Central memory CD4-positive, alpha-beta T cell (primary cell): ENCODE measurements at places on chromosomes 13 and 19.

- no peak for DNase-seq
Observed at GRCh38 chr13:110301083-110301482, 5.9 kb downstream of the COL4A1 start.

DNA sequence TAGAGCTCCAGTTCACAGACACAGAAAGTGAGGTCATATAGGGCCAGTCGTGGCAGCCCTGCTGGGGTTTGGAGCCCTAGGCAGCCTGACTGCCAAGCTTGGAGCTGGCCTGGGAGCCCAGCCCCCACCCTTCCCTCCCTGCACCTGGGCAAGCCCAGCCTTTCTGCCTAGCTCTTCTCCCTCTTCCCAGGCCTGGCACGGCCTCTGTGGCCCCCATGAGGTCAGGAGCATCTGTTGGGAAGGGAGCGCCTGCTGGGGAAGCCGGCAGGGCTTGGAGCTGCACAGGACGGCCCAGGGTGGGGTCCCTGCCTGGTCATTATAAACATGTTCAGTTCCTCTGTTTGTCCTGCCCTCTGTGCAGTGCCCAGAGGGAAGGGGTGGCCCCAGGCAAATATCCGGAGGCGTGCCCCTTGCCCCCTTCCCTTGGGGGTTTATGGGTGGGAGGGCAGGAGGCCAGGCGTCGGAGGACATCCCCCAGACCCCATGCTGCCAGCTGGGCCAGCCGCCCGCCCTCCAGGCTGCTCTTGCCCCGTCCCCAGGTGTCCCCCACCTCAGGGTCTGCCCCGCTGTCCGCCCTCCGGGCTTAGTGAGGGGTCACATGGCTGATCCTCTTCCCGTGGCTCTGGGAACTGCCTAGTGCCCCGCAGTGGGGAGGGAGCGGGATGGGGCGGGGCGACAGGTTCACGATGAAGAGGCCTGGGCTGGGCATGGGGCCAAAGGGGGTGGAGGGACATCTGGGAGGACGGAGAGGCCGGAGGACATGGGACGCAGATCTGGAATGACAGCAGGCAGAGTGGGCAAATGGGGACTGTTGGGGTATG is 30.0 kb upstream of the NCCRP1 start:
- DNase-seq: no peak

- peak; percentile 74 for DNase-seq
Observed at GRCh38 chr19:1213391-1214286, 8.1 kb downstream of the STK11 start.

GRCh38 chr13:82002710-82003109 is 1661.8 kb upstream of the SPRY2 start:
- no peak for DNase-seq

DNA sequence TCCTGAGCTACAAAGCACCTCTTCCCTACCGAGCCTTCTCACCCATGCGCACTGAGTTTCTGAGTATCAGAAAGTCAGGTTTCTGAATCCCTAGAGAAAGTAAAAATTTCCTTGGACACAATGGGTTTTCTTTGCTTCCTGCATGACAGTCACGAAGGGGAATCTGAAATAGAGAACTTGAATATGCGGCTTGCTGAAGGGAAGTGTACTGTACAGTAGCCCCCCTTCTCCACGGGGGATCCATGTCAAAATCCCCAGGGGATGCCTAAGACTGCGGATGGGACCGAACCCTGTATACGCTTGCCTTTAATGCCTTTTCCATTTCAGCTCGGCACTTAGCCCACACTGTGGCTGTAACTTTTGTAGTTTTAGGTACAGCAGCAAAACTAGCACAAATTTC is 107.9 kb downstream of the GGACT start:
- DNase-seq: no peak

DNA sequence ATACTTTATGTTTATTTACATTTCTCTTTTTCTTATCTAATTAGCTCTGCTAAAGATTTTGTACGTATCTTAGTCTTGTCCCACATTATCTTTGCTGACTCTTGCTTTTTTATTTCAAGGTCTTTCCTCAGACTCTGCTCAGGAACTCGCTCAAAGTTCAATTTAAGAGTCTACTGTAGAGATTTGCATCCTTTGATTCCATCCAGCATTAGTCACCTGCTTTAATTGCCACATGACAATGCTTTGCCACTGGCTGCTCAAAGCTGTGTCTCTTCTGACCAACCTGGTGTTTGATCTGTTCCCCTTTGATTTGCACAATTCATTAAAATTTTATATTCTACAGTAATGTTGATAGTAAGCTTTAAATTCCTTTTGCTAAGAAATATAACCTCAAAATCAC is 157.9 kb upstream of the FREM2 start:
- DNase-seq: no peak

DNA sequence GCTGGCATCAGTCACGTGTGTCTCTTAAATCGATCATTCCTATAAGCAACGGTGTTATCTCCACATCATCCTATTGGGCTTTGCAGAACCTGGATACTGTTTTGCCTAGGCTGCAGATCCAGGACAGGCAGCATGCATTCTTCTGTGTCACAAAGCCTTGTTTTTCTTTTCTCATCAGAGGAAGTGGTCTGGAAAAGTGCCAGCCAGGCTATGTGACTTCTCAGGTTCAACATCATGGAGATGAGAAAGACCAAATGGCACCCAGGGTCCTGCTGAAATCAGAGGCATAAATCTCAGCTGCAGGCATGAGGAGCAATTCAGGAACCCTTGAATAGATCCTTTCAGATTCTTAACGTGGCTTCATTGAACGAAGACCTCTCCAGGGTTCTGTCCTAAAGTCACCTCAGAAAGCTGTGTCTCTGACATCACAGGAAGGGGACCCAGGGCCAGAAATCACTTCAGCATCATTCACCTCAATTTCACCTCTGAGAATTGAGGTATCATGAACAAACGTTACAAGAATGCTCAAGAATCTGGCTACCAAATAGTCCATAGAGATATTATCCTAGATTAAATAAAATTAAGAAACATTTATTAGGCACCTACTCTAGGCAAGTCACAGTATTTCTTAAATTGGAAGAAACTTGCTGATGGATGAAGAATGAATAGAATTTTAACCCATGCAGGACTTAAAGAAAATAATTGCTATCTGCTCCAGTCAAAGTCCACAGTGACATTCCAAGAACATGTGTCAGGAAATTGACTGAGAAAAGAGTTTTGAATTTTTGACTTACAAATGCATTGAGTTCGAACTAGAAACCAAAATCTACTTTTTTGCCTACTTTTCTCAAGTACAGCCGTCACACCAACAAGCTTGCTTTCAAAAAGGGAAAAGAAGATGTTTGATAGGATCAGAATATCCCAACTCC is 124.1 kb downstream of the COG6 start:
- peak; percentile 56 for DNase-seq

DNA sequence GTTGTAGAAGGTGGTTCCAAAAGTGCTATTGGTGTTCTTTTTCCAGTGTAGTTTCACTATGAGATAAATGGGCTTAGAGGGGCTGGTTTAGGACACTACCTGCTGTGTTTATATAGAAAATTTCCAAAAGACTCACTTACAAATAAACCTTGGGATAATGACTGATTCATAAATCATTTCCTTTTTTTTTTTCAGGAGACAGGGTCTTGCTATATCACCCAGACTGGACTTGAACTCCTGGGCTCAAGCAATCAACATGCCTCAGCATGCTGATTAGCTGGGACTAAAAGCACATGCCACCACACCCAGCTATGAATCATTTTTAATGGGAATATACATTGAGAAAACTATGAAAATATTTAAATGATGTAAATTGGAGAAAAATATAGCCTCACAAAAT is 376.6 kb downstream of the PCDH9 start:
- no peak for DNase-seq

GRCh38 chr13:111281751-111282311 is 38.6 kb upstream of the TEX29 start:
- DNase-seq: no peak

DNA sequence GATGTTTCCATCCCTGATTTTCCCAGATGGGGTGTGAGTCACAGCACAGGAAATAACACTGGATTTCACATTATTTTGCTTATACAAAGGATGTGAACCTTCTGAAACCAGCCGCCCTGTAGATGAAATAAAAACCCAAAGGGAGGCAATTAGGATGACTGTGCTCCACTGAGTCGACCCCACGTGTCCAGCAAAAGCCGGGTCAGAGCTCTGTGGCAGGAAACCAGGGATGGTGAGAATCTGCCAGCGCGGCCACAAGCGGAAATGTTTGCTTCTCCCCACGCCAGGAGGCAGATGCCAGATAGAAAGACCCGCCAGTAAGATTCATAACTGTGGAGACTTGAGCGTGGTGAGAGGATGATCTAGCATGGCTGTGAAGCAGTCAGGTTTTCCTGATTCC is 764.4 kb downstream of the LIG4 start:
- no peak for DNase-seq

- DNase-seq: no peak
Observed at GRCh38 chr13:27229642-27230041, 21.7 kb upstream of the RPL21 start.

- DNase-seq: peak; percentile 54
Observed at GRCh38 chr13:40974460-40975407, 44.4 kb downstream of the ELF1 start.

DNA sequence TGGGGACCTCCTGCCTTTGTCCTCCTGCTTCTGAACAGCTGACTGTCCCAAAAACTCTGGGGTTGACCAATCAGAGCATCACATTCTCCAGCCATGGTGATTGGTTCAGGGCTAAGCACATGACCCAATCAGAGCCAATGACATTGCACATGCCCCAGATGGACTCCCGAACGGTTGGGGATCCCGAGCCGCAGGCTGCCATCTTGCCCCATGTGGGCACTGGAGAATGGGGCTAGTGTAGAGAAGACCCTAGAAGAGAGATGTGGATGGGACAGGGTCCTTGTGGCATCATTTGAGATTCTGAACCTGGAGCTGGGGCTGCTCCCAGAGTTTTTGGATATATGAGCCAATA is 31.3 kb upstream of the PEPD start:
- no peak for DNase-seq

- no peak for DNase-seq
Observed at GRCh38 chr13:50735071-50735470, 108.4 kb downstream of the DLEU7 start.

GRCh38 chr19:55277494-55277893 is 2.4 kb downstream of the HSPBP1 start:
- no peak for DNase-seq

DNA sequence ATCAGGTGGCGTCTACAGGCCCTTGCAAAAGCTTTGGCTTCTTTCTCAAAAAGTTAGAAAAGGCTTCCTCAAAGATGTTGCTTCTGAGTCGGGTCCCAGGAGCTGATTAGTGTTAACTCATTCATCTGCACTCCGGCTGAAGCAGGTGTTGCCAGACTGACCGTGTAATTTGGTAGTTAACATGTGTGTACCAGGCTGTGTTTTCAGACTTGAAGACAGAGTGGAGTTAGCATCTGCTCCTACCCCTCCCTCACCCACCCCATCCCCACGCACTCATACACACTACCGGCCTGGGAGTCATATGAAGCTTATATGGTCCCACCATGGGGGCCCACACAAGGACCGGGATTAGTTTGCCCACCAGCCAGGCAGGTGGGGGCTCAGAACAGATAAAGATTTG is 111.5 kb downstream of the DNAJC15 start:
- no peak for DNase-seq

DNA sequence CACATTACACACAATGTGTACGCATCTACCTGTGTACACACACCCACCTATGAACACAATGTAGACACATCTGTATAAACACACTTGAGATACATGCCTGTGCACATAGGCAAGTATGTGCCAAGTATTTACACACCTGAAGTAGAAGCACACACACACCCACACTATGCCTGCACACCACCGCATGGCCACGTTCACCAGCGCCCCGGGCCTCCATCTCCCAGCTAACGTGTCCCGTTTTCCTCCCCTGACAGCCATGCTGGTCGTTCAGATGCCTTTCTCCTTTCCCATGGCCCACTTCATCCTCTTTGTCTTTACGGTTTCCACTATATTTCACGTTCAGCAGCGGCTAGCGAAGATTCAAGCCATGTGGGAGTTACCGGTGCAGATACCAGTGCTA is 6.9 kb downstream of the FUT2 start:
- DNase-seq: no peak

DNA sequence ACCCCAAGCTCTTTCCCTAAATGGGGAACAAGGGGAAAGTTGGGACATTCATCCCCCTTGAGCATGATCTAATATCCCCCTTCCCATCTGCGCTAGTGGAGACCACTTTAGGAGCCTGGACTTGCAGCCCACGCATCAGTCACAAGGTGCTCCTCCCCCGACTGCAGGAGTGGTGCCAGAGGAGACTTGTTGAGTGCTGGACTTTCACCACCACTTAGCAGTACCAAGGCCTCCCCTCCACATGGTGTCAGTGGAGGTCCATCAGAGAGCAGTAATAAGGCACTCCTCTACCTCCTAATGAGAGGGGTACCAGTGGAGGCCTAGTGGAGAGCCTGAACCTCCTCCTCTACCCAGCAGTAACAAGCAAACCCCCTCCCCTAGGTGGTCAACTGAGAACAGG is 22.5 kb downstream of the CAB39L start:
- DNase-seq: peak; percentile 6

- no peak for DNase-seq
Observed at GRCh38 chr13:45737571-45738017, 35.5 kb downstream of the CBY2 start.

DNA sequence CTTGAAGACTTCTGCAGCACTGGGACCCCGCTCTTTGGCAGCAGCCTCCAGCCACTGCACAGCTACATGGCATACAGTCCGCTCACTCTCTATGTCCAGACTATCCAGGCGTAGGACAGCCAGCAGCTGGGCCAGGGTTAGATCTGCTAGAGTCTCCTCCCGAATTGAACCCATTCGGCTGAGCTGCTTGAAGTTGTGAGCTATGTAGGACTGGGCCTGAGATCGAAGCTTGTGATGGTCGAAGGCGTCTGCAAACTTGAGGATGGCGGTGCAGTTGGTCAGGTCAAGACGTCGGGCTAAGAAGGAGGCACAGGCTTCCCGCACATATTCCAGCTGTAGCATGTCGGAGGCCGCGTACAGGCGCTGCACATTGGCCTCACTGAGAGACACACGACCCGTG is 900 bp downstream of the KBTBD7 start:
- DNase-seq: no peak

DNA sequence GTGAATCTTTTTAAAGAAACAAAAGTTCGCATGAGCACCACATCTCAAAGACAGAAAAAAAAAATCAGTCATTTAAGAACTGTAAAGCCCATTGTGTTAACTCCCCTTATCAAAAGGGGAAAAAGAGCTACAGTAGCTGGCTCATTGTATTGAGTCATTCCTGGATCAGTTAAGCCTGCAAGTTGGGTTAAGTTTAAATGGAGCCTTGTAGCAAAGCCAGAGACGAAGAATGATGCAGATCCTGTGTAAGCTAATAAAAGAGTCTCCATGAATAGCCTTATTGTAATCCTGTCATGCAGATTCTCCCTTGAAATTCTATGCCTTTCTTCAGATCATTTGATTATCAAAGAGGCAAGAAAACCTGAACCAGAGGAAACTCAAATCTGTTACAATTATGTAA is 83.8 kb downstream of the CRYL1 start:
- DNase-seq: no peak

GRCh38 chr13:110574161-110574560 is 12.6 kb upstream of the RAB20 start:
- DNase-seq: no peak

- no peak for DNase-seq
Observed at GRCh38 chr13:30108913-30109237, 198.5 kb downstream of the KATNAL1 start.

GRCh38 chr19:43711751-43712355 is 4.0 kb upstream of the IRGC start:
- DNase-seq: no peak
